ENCODE measurements at places on chromosomes 7 and 10.

- DNase-seq = no peak
Observed at GRCh38 chr7:944744-945143, 9.7 kb downstream of the ADAP1 start.

GRCh38 chr10:21860718-21861117, 142.8 kb downstream of the DNAJC1 start:
- no peak for DNase-seq

- no peak for DNase-seq
Observed at GRCh38 chr7:74175340-74175739, 1.2 kb downstream of the EIF4H start.

GRCh38 chr10:97267671-97268070, 24.8 kb downstream of the ARHGAP19 start:
- no peak for DNase-seq

- DNase-seq = no peak
Observed at GRCh38 chr7:46071076-46071475, 150.0 kb upstream of the IGFBP3 start.

DNA sequence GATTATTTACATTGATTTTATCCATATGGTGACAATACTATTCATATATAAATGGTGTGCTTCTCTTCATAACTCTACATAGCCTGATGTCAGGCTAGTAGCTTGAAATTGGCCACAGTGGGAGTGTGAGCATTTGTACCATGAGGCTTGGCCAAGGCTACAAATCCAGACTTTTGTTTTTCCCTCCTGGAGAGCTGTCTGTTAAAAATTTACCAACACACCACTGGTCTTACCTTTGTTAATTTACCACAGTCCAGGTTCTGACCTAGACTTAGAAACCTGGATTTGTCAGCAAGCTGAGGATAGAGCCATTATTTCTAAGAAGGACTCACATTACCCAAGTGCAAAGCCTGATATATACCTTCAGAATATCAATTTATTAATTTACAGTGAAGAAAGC, 45.5 kb upstream of the ATRNL1 start:
- no peak for DNase-seq

DNA sequence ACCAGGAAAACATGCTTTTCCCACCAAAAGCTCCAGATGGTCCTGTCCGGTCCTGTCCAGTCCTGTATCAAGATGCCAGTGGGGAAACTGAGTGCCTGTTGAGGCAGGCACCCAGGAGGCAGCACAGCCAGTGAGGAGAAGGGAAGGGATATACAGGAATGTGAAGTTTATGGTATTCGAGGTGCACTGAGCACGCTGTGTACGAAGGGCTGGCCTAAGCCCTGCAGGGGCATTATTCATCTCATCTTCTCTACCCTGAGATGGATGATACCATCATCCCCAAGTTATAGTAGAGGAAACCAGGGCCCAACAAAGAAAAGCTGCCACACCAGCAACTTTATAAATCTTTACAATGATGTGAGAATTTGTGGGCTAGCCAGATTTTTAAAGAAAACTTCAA, 23.4 kb upstream of the FXYD4 start:
- no peak for DNase-seq

- DNase-seq = peak; percentile 35
Observed at GRCh38 chr10:31353574-31353973, 34.6 kb downstream of the ZEB1 start.

GRCh38 chr10:13633689-13634088, 46.9 kb downstream of the PRPF18 start:
- no peak for DNase-seq

DNA sequence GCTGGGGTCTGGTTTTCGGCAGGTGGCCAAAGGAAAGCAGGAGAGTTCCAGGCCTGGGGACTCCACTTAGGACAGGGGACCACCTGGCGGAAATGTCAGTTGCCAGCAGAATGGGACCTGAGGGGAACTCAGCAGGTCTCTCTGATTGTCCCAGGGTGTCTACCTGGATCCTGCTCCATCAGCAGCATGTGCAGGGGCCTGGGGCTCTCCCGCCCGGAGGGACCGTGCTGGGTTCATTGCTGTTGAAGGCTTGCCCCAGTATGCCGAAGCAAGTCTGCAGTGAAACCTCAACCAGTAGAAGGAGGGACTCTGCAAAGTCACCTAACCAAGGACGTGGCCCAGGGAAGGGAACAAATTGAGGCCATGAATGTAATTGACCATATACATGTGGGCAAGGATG, 506.5 kb upstream of the MKI67 start:
- no peak for DNase-seq

DNA sequence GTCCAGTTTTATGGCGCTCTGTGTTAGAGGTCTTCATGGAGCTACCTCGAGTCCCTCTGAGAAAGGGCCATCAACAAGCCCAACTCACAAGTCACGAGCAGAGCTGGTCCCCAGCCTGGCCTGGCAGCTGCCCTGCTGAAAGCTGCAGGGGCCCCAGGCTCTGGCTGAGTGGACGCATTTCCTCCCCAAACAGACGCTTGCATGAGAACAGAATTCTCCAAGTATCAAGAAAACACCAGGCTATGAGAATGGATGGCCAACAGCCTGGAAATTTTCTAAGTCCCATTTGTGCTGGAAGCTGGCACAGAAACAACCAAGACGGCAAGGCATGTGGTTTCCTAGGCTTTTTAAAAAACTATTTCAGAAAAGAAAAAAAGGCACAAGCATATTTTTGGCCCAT, 114.8 kb downstream of the FAM53B start:
- DNase-seq = no peak

DNA sequence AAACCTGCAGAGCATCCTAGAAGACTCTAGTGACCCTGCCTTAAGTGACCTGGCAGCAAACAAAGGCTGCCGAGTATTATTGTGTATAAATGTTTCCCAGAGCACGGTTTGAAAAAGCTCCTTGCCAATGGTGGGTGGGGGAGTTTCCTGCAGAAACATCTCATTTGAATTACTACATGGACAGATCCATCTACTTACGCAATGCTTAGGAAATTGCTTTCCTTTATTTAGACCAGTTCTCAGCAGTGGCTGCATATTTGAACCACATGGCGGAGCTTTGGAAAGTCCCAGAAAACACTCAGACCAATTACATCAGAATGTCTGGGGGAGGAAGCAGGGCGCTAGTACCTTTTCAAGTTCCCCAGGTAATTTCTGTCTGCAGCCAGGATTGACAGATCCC, 560.9 kb downstream of the SDK1 start:
- DNase-seq = no peak

- no peak for DNase-seq
Observed at GRCh38 chr7:93021748-93022147, 96.0 kb downstream of the SAMD9 start.

DNA sequence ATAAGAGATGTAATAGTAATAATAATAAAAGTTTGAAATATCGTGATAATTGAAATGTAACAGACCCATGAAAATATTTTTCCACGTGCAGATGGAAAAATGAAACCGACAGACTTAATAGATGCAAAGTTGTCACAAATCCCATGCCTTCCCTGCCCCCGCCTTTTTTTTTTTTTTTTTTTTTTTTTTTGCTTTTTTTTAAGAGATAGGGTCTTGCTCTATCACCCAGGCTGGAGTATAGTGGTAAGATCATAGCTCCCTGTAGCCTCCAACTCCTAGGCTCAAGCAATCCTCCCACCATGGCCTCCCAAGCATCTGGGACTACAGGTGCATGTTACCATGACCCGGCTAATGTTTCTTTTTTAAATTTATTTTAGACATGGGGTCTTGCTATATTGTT, 80.5 kb downstream of the JMJD1C start:
- no peak for DNase-seq

DNA sequence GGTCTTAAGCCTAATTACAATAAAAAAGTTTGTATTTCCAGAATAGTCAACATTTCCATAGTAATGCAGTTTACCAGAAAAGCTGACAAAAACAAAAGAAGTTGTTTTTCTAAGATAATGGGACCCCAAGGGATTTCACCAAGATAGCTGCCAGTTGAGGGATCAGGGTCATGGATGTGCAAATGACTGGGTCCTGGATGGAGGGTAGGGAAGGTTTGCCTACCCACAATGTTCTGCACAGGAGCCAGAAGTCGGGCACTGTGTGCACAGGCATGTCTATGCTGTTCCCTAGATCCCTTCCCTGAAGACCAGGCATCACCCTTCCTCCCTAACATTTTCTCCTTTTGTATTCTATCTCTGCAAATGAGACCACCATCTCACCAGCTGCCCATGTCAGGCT, 94.1 kb upstream of the FAM133B start:
- no peak for DNase-seq

DNA sequence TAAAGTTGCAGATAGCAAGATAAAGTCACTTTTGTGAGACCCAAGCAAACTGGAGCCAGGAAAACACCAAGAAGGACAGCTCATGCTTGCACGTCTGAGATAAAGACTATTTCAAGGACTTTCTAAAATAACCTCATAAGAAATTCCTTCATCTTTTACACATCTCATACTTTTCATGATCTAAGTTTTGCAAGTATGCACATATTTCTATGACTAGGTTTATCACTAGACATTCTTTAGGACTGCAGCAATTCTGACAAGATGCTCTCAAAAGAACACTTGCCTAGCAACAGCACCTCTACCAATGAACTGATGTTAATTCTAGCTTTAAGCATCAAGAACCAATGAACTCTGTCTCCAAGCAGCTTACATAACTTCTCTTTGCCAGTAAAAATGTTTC, 457.6 kb downstream of the SEMA3D start:
- no peak for DNase-seq

DNA sequence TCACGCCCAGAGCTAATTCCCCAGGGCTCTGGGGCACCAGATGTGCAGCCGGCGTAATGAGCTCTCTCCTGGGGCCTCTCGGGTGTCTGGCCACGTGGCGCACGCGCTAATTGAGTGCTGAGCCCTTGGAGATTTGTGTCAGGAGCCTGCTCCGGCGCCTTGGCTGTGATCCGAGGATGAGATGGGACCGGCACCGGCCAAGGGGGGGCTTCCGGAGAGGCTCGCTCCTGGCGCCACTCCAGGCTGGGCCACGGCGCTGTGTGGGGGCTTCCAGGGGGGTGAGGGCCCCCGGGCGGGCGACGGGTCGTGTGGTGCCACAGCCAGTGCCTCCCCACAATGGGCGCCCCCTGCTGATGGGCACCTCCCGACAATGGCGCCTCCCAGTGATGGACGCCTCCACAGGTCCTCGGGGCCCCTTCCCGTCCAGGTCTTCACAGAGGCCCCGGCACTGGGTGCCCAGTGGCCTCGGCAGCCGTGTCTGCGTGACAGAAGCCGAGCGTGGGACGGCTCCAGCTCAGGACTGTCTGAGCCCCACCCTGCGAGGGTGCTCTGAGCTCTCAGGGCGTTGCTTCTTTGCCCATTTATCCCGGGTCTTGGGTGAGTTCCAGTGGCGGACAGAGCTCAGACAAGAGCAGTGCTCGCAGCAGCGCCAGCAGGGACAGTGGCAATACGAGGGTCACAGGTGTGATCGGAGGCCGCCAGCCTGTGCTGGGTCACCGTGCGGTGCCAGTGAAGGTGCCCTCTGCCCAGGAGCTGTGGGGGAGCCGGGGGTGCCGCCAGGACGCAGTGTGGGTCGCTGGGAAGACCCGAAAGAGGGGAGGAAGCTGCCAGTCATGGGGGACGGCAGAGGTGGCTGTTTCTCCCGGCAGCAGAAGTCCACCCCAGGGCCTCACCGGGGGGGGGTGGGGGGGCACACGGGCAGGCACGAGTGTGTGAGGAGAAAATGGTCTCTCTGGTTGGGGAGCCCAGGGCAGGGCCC, 8.2 kb upstream of the NKX6-2 start:
- no peak for DNase-seq

DNA sequence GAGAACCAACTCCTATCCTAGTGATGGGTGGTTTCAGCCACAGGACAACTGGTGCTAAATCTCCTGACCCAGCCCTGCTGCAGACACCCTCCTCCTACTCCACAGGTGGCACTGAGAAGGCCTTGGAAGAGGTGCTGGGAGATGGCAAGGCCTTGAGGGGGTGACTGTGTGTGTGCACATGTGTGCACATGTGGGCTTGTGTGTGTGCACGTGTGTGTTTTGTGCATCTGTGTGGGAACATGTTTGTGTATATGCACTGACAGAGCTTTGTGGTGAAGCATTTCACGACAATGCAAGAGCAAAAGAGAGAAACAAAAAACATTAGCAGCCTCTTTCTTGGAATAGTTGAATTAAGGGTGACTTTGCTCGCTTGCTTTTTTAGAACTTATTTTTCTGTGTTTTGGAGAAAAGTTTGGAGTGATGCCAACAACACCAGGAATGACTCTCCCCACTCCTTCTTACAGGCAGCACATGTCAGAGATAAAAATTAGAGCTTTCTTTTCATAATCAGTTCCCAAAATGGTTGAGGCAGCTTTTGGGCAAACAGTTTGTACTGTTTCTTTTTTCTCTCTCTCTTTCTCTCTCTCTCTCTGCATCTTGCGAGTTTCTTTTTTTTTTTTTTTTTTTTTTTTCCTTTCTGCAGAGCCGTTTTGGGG, 69.5 kb downstream of the SEC61G start:
- no peak for DNase-seq

DNA sequence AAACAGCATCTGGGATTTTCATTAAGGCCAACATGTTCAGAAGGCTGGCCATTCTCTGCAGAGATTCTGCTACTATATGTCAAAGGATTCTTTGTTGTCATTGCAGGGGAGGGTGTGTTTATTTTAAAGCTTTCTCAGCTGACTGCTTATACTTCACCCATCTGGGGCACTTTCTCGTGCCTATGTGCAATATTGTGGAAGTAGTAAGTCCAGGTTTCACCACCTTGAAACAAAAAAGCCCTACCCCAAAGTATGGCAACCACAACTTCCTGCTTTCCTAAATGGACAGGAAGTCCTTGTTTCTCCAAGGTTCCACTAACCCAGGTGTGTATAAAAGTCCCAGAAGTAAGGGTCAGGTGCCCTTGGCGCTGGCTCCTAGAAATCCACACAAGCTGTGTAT, 58.7 kb upstream of the COL1A2 start:
- DNase-seq = no peak

GRCh38 chr10:51832652-51833383, 133.4 kb upstream of the CSTF2T start:
- no peak for DNase-seq
